ENCODE measurements at places on chromosomes 16 and 17.

GRCh38 chr16:1096169-1097082, at the start of gene C1QTNF8:
Gene C1QTNF8 (minus strand): TSS chr16:1096244. CDS start chr16:1094922, 1,322 bp downstream.
- peaks cover 14% of the 10 kb centered on the region for H3K27me3 ChIP-seq
- no peak within 1 kb of the TSS for H3K27ac ChIP-seq
- peaks cover 4% of the 10 kb centered on the region for H3K4me1 ChIP-seq

- peak overlapping the region; percentile 87 for H3K27ac ChIP-seq
- no peak for DNase-seq
- peaks cover 33% of the 10 kb centered on the region for H3K27me3 ChIP-seq
- H3K4me3 ChIP-seq = no peak overlapping the region
- H3K4me1 ChIP-seq = peaks cover 38% of the 10 kb centered on the region
Measured at GRCh38 chr17:79793924-79794304, 3.0 kb downstream of the CBX8 start.

DNA sequence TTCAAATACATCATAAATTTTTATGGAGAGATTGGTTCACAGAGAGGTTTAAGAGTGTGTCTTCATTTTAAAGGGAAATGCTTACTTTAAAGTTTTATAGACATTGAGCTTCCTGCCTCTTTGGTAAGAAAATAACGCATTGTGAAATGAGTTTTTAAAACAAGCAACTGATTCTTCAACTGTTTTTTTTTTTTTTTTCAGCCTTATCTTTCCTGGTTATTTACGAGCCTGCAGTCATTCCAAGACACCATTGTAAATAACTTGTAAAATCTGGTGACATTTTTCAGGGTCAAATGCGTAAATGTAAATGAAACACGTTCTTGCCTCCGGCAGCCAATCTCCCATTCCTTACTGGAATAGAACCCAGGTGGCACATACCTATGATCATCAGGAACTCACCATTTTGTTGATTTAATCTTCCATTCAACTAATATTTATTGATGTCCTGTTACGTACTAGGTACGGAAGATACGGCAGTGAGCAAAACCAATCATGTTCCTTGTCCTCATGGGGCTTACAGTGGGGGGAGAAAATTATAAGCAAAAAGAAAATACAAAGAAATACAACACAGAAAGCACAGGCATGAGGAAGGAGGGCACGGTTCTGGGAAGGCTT, 33.2 kb upstream of the CDYL2 start:
- no peak overlapping the region for H3K4me3 ChIP-seq
- peaks cover 11% of the 10 kb centered on the region for H3K36me3 ChIP-seq
- DNase-seq = no peak
- H3K27me3 ChIP-seq = peaks cover 56% of the 10 kb centered on the region
- no peaks in the 10 kb centered on the region for H3K4me1 ChIP-seq

DNA sequence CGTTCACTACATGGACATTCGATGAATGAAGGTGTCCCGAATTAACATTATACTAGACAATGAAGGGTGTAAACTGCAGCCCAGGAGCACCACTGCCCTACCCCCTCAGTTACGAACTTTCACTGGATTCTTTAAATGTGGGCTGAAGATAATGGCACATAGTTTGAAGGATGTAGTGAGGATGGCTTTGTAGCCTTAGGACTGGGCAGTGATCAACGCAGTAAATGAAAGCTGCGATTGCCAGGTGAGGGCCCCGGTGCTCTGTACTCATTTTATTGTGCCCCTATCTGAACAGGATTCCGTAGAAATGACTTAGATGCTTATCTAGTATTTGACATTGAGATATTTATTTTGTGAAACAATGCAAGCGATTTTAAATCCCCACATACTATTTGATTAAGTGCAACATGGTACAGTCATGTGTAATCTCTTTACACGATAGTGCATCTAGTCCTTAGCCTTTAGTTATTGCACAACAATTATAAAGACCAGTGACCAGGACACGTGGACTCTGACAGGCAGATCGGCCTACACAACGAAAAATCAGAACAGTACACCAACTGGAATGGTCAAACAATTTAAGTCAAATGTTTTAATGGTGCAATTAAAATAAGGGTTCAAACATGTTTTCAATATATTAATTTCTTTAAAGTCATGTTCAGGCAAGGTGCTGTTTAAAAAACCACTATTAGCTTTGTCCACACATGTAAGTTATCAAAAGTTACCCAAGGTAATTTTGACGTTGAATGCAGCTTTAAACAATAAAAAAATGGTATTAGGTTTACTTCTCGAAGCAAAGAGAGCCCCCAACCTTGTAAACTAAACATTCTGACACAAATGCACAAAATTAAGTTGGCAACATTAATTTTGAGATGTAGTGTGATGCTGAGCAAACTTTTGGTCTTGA, 17.4 kb upstream of the ERN1 start:
- H3K4me3 ChIP-seq = no peak overlapping the region
- peaks cover 20% of the 10 kb centered on the region for H3K36me3 ChIP-seq
- no peak for DNase-seq
- peaks cover 29% of the 10 kb centered on the region for H3K4me1 ChIP-seq
- H3K27ac ChIP-seq = peak overlapping the region; percentile 42

GRCh38 chr17:57357830-57358430, 101.6 kb downstream of the MSI2 start:
- peak overlapping the region; percentile 80 for H3K4me3 ChIP-seq
- peak; percentile 48 for DNase-seq
- H3K4me1 ChIP-seq = peaks cover 68% of the 10 kb centered on the region

- H3K27me3 ChIP-seq = no peaks in the 10 kb centered on the region
- peak overlapping the region; percentile 89 for H3K27ac ChIP-seq
- no peak overlapping the region for H3K4me3 ChIP-seq
- H3K4me1 ChIP-seq = peaks cover 54% of the 10 kb centered on the region
- DNase-seq = no peak
- peaks cover 41% of the 10 kb centered on the region for H3K36me3 ChIP-seq
Measured at GRCh38 chr16:67940446-67941089, 3.4 kb downstream of the LCAT start.

DNA sequence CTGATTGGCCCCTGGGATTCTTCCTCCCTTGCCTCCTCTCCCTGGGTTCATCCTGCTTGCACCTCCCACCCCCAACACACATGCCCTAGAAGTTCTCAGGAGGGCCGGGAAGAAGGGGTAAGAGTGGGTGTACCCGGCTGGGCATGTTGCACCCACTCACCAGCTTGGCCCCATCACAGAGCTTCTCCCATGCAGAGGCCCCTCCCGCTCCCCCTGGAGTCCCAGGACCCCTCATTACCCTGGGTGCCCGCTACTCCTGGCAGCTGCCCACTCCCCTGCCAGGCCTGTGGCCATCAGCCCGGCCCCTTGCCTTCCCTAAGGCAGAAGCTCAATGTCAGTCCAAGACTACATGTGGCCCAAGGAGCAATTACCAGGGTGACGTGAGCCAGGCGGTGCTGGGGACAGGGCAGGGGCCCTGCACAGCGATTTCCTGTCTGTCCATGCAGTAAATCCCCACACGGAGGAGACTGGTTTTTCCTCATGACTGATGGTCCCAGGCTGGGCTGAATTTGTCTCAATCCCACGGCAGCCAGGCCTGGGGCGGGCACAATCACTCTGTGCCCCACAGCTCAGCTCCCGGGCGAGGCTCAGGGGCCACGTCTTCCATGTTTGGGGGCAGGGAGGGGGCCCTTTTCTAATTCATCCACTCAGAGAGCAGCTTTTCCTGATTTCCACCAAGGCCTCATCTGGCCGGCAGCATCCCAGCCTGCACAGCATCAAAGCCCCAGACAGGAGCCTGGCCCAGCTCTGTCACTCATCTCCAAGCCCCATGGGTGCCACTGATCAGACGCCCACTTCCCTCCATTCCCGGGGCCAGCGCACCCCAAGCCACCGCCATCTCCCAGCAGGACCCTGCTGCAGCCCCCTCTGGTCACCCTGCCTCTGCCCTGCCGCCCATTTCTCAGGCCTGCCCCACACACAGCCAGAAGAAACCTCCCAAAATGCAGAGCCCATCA, 234.7 kb downstream of the KATNIP start:
- no peaks in the 10 kb centered on the region for H3K36me3 ChIP-seq
- H3K4me3 ChIP-seq = no peak overlapping the region
- DNase-seq = no peak
- no peak overlapping the region for H3K27ac ChIP-seq

- peak overlapping the region; percentile 90 for H3K4me3 ChIP-seq
- peaks cover 23% of the 10 kb centered on the region for H3K4me1 ChIP-seq
- H3K27ac ChIP-seq = peak overlapping the region; percentile 97
- H3K27me3 ChIP-seq = no peaks in the 10 kb centered on the region
Measured at GRCh38 chr17:49676276-49676868, 1.5 kb downstream of the SPOP start.

DNA sequence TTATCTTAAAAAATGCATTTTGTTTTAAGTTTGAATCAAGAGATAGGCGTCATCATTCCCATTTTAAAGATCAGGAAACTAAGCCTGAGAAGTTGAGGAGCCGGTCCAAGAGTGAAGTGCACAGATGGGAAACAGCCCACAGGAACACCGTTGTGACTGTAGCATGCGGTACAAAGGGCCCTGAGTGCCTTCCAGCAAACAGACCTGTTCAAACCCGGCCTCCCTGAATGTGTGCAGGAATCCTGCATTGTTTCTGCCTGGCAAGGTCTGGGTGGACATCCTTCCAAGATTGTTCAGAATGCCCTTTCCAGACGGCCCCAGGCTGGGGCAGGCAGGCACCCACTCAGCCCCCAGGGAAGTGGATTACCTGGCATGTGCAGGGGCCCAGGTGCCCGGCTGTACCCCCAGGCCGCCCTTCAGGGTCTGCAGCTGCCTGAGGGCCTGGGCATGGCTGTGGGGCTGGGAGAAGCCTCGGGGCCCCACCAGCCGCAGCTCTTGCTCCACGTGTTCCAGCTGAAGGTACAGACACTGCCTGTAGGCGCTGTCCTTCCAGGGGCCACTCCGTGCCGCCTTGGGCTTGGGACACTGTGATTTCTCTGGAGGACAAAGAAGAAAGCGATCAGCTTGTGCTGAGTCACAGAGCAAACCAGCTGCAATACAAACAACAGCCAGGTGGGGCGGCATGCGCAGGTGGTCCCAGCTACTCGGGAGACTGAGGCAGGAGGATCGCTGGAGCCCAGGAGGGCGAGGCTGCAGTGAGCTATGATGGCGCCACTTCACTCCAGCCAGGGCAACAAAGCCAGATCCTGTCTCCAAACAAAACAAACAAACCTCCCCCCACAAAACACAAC, 45.0 kb upstream of the GCSH start:
- H3K27me3 ChIP-seq = peaks cover 7% of the 10 kb centered on the region
- no peak overlapping the region for H3K4me3 ChIP-seq
- no peak for DNase-seq
- no peaks in the 10 kb centered on the region for H3K36me3 ChIP-seq
- peaks cover under 1% of the 10 kb centered on the region for H3K4me1 ChIP-seq
- no peak overlapping the region for H3K27ac ChIP-seq

DNA sequence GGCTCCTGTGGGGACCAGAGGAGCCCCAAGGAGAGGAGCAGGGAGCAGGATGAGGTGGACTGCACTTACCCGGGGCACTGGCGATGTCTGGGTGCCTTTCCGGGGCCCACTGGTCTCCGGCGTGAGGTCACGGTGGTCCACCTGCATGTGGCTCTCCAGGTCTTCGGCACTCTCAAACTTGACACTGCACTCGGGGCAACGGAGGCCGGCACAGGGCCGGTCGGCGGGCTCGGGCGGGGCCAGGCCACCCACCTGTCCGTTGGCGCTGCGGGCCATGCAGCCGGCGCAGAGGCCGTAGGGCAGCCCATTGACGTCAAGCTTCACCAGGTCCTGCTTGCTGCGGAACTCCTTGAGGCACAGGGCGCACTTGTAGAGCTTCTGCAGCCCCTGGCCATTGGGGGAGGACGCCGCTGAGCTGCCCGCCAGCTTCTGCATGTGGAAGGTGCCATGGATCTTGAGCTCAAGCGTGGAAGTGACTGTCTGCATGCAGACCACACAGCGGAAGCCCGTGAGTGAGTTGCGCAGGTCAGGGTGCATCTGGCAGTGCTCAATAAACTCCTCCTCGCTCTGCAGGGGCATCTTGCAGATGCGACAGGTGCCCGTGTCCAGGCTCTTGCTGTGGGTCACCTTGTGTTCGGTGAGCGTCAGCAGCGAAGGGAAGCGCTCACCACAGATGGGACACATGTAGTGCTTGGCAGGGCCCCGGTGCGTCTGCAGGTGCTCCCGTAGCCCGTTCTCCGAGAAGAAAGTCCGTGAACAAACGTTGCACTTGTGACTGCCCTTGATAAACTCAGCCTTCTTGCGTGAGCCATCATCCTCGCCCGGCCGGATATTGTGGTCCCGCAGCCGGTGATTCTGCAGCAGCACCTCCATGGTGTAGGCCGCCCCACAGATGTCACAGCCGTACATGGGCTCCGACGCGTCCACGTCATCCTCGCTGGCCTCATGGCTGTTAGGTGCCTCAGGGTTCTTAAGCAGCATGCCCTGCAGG, 220.0 kb downstream of the ZNF423 start:
- no peak overlapping the region for H3K4me3 ChIP-seq
- no peaks in the 10 kb centered on the region for H3K27me3 ChIP-seq
- no peak for DNase-seq
- H3K4me1 ChIP-seq = peaks cover 13% of the 10 kb centered on the region
- no peak overlapping the region for H3K27ac ChIP-seq
- H3K36me3 ChIP-seq = no peaks in the 10 kb centered on the region

GRCh38 chr17:59167571-59168001, 12.0 kb downstream of the PRR11 start:
- peaks cover 5% of the 10 kb centered on the region for H3K36me3 ChIP-seq
- peaks cover 9% of the 10 kb centered on the region for H3K4me1 ChIP-seq
- H3K27me3 ChIP-seq = no peaks in the 10 kb centered on the region
- peak; percentile 49 for DNase-seq

DNA sequence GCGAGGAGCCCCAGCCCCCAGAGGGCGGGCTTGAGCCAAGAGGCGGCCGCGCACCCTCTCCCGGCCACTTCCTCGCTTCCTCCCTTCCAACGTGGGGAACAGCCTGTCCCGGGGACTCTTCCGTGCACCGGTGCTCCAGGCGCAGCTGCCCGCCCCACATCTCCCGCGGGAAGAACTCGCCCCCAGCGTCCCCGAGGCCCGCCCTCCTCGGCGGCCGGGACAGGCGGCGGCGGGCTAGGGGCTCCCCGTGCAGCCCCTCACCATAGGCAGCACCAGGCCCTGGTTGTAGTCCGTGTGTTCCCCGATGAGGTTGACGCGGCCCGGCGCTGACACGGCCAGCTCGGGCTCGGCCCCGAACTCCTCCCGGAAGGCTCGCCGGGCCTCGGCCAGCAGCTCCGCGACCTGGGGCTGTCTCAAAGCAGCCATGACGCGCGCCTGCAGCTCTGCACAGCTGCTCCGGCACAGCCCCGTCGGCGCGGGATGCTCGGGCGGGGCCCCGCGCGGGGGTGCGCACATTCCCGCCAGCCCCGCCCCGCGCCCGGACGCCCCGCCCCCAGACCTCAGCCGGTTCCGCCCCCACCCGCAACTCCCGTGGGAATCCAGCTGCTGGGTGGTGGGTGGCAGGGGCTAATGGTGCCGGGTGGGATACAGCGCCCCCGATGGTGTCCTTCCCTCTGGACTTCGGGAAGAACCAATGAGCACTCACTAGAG, at the start of gene GALK1:
GALK1 (minus strand) TSS at position 482 of the 711 bp plus-strand sequence; CDS start at position 426, 56 bp downstream.
- no peaks in the 10 kb centered on the region for H3K27me3 ChIP-seq
- peak within 1 kb of the TSS; percentile 93 for H3K27ac ChIP-seq
- H3K4me3 ChIP-seq = peak within 1 kb of the TSS; percentile 86
- peaks cover 15% of the 10 kb centered on the region for H3K4me1 ChIP-seq
- DNase-seq = peak; percentile 66
- peaks cover 1% of the 10 kb centered on the region for H3K36me3 ChIP-seq
